Left ventricle myocardium superior (tissue), 1 donor: ENCODE measurements at places on chromosomes 3 and 15. TPM values are rescaled to one million over a fixed set of nuclear protein-coding genes. Genes with fewer than 3 reads are reported as not detected.

BOC gene
- total RNA-seq: 5.5 TPM

GASK1A gene
- 0.59 TPM for total RNA-seq

IGDCC3 gene
- 0.10 TPM for total RNA-seq

RASGRF1 gene
- not detected for total RNA-seq

KLHL40 gene
- 0.12 TPM for total RNA-seq

SH2D7 gene
- total RNA-seq: not detected

IQCF5 gene
- not detected for total RNA-seq

PEX5L gene
- 0.57 TPM for total RNA-seq

CNTN6 gene
- total RNA-seq: 0.07 TPM

C3orf22 gene
- not detected for total RNA-seq

GRCh38 chr3:138492980-138493675 lies 58.7 kb downstream of the ESYT3 start:
- no peak for DNase-seq

GRCh38 chr3:168034152-168034928 lies 61.4 kb downstream of the GOLIM4 start:
- no peak for DNase-seq

- no peak for DNase-seq
Observed at GRCh38 chr15:51602484-51602883, 20.1 kb downstream of the DMXL2 start.

GRCh38 chr3:7607676-7608075 lies 746.8 kb downstream of the GRM7 start:
- DNase-seq: no peak

- DNase-seq: no peak
Observed at GRCh38 chr3:19559724-19560442, 374.1 kb downstream of the EFHB start.

- DNase-seq: no peak
Observed at GRCh38 chr15:101463270-101463669, 26.2 kb downstream of the PCSK6 start.

- DNase-seq: no peak
Observed at GRCh38 chr3:168024537-168024941, 71.2 kb downstream of the GOLIM4 start.

DNA sequence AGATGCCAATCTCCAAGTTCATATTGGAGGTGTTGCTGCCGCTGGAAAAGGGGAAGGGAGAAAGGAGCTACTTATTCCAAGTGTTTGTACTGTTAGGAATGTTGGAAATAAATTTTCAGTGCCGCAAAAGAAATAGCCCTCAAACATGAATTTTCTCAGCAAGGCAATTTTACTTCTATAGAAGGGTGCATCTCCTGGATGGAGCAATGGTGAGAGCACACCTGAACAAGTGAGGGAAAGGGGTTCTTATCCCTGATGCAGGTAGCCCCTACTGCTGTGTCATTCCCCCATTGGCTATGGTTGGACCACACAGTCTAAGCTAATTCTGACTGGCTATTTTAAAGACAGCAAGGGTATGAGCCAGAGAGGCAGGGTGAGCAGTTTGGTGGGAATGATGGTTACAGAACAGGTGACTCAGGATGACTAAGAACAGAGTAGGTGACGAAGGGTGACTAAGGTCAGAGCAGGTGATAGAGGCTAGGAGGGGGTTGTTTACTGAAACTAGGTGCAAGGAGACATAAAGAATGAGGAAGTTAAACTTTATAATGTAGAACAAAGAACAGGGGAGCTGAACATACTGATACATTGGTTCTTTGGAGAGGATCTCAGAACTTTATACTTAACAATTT lies 503.5 kb downstream of the EDEM1 start:
- no peak for DNase-seq

DNA sequence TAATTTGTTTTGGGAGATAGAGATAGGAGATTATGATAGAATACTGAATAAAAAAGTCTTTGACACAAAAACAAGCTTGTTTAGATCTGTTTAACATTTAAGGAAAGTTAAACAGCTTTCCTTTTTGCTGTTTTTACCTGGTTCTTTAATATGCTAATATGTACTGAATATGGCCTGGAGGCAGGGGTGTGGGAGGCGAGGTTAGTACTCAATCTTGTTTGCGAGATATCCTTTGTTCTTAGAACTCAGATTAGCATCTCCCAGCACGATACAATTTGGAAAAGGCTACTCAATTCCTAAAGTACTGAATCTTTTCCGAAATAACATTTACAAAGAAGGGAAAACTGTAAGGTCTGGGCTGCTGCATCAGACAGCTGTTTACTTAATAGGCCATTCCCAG lies 40.8 kb upstream of the ST3GAL6 start:
- DNase-seq: no peak

DNA sequence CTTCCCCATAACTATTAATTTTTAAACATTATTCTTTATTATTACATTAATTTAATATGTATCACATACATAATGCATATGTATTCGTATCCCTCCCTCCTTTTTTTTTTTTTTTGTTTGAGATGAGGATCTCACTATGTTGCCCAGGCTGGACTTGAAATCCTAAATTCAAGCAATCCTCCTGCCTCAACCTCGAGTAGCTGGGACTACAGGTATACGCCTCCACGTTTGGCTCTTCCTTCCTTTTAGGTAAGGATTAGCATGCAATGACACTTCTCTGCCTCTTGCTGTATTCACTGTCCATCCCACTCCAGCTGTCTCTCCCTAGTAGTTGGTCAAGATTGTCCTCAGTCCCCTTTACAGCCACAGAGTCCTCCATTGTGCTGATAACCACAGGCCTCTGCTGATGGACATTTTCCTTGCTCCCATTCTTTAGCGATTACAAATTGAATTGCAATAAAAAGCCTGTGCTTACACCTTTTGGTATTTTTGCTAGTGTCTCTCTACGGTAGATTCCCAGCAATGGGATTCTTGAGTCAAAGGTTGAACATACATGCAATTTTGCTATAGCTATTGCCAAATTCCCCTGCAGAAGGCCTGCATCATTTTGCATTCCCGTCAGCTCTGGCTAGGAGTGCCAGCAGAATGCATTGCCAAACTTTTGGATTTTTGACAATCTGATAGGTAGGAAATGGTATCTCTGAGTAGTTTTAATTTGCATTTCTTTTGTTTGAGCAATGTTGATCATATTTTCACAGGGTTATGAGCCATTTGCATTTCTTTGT lies 156.6 kb downstream of the SMAD6 start:
- DNase-seq: no peak

GRCh38 chr15:65132878-65133547 lies 595 bp downstream of the PDCD7 start:
- DNase-seq: peak; percentile 55

DNA sequence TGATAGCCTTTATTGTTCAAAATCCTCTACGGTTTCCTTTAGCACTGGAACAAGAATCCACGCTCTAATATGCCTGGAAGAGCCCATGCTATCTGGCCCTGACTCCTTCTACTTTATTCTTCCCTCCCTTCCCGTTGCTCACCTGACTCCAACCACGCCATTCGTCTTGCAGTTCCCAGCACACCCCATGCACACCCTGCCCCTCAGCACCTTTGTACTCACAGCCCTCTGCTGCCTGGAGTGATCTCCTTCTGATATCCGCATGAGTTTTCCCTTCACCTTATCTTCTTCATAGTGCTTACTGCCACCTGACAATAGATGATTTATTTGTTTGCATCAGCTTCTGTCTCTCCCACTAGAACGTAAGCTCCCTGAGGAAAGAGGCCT lies 16.6 kb upstream of the BCL2A1 start:
- no peak for DNase-seq

- DNase-seq: no peak
Observed at GRCh38 chr3:112973325-112974177, 1.4 kb downstream of the CD200R1 start.

DNA sequence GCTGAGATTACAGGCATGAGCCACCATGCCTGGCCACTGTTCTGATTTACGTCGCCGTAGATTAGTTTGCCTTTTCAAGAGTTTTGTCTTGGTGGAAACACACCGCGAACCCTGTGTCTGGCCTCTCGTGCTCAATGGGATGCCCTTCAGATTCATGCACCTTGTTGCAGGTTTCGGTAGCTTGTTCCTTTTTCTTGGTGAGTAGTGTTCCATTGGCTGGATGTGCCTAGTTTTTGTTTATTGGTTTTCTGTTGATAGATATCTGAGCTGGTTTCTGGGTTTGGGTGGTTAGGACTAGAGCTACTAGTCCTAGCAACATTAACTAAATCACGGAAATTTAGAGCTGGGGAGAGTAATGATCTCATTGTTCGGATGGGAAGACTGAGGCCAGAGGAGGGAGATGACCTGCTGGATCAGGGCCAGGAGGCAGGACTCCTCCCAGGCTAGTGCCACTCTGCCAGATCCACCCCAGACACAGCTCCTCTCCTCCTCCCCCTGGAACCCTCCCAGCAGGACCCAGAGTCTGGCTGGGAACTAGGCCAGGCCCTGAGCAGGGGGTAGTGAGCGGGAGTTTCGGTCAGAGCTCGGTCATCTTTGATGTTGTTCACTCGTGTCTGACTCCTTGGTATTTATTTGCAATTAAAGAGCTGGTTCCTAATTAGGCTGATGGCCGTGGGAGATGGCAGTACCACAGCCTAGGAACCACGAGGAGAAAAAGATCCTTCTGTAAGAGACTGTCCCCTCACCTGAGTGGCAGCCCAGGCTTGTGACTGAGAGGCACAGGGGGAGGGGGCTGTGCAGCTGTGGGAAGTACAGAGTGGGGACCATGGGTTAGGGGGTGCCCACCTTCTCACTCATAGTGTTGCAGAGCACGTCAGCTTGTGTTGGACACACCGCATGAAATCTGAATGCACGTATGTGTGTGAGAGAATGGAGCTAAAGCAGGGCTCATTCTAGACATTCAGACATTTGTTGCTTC lies 73.4 kb downstream of the SMAD6 start:
- DNase-seq: peak; percentile 60

DNA sequence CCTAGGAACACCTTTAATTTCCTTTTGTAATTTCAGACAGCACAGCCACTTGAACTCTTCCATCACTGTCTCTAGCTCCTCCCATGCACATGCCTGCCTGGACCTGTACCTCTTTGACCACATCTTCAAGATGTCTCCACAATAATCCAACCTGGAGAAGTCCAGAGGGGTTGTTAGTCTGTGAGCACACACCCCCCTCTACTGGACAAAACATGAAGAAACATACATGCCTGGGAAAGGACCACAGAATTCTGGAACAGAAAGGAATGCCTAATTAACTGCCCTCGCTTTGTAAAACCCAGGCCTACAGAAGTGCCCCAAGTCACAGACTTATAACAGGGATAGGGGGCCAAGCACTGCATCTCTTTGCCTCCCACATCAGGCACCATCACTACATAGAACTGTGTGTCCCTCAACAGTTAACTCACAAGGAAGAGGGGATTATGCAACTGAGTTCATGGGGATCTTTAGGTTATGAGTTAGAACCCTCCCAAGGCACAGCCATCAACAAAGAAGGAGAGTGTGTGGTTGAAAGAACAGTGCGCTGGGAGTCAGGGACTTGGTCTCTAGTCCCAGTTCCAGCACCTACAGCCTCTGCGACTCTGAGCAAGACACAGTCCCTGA lies 61.7 kb downstream of the FMN1 start:
- no peak for DNase-seq

DNA sequence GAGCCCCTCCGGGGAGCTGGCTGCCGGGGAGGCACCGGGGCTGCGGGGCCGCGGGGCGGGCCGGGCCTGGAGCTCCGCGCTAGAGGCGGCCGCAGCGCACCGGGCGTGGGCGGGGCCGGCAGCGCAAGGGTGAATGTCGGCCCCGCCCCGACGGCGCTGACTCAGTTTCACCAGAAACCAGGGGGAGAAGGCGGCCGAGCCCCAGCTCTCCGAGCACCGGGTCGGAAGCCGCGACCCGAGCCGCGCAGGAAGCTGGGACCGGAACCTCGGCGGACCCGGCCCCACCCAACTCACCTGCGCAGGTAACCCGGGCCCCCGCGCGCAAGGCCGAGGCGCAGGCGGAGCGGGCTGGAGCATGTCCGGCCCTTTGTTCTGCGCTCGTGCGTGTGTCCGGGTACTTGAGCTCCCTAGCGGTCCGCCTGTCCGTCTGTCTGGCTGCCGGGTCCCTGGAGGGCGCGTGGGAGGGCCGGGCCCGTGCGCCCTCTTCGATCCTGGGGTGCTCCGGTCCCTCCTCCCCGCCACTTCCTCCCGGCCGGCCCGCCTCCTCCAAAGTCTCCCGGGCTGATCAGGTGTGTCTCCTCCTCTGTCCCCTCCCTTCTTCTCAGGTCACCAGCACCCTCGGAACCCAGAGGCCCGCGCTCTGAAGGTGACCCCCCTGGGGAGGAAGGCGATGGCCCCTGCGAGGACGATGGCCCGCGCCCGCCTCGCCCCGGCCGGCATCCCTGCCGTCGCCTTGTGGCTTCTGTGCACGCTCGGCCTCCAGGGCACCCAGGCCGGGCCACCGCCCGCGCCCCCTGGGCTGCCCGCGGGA lies at the start of gene SPINT1:
TSS of gene SPINT1 (plus strand) at position 164 of the 811 bp plus-strand sequence. CDS start at position 671, 507 bp downstream.
- DNase-seq: peak; percentile 38

GRCh38 chr3:53416530-53416929 lies 69.2 kb upstream of the DCP1A start:
- no peak for DNase-seq

GRCh38 chr15:74307827-74308811 lies 59.3 kb downstream of the CYP11A1 start:
- peak; percentile 43 for DNase-seq

DNA sequence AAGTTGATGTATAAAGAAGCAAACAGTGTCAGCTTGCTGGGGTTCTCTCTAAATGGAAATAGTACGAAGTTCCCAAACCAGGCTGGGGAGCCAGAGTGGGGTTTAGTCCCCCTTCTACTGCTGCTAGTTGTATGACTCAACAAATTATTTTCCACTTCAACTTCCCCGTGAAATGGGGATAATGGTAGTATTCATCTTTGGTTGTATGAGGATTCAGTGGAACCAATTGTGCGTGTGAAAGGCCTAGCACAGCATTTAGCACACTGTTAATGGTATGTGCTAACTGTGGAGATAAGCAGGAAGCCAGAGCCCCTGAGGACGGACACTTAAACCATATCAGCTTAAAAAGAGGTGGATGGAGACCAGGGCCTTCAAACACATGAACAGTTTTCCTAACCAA lies 4.2 kb downstream of the SORD start:
- DNase-seq: no peak

DNA sequence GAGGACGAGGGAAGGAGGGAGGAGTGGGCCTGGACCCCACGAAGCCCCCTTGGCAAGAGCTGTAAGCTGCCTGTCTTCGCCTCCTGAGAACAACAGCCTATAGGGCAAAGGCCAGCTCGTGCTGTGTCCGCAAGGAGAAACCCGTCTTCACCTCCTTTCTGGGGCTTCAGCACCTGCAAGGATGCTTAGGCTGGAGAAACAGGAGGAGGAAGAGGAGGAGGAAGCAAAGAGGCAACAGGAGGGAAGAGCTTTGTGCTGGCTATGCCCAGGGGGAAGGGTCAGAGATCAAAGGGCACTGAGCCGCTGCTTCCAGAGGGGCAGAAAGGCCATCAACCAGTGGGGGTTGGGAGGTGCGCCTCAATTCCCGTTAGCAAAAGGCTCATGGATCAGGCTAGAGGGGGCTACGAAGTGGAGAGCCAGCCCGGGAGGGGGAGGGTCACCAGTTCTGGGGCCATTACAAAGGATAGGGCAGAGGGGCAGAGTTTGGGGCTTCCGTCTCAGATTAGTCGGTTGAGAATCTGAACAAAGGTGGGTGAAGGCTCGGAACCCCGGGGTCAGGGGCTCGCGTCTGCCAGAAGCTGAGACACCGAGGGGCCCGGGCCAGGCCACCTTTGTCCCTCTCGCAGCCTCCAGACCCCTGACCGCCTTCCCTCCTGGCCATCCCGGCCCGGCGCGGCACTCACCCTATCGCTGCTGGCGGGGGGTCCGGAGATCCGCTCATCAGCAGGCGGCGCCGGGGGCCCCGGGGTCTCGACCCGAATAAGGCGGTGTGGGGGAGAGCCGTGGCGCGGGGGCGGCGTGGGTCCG lies 792 bp downstream of the SHF start:
- no peak for DNase-seq

- DNase-seq: no peak
Observed at GRCh38 chr3:45951946-45952345, 8.7 kb downstream of the CXCR6 start.
